ENCODE measurements at places on chromosomes 6 and 20.

DNA sequence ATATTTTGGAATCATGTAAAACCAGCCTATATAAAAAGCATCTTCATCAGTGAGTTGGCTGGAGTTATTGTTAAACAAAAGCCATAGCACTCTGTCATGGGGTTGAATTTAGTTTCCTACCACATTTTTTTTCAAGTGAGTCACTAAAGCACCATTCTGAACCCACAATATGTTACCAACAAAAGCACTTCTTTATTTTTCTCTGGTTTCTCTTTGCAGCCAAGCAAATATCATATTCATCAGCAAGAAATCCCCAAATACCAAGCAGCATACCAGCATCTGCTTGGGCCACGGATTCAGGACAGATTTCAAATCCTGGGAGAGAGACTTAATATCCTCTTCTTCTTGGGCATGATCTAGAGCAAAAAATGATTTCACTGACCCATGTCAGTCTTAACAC is 441.4 kb downstream of the BCKDHB start:
- peak; percentile 83 for DNase-seq

GRCh38 chr6:36621371-36621855 is 27.3 kb downstream of the SRSF3 start:
- DNase-seq, result no peak

GRCh38 chr6:109255946-109256640 is 126.2 kb downstream of the CD164 start:
- no peak for DNase-seq

DNA sequence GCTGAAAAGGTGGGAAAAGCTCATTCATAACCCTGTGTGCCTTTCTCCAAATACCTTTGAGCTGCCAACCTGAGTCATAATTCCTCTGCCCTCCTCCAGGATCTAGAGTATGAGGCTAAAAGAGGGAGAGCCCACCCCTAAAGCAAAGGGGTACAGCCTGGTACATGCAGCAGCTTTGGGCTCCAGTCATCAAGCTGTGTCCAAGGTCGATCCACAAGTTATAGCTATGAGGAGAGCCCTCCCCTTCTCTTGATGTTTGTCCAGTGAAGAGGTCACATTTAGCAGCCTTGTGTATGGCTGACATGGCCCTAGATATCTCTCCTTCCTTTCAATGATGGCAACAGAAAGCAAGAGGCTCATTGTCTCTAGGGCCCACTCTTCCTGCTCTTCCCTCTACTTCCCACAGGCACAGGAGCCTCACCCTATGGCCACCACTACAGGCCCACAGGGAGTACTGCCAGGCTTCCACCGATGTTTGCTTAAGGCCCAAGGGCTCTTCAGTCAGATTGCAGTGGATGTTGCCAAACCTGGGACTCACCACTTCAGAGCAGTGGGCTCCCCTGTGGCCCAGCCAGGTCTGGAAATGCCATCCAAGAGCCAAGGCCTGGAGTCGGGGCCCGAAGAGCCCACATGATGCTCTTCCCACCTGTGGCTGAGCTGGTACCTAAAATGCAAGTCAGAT is 176.8 kb downstream of the CD83 start:
- no peak for DNase-seq

- no peak for DNase-seq
Observed at GRCh38 chr6:136753624-136754023, 38.7 kb downstream of the MAP3K5 start.

DNA sequence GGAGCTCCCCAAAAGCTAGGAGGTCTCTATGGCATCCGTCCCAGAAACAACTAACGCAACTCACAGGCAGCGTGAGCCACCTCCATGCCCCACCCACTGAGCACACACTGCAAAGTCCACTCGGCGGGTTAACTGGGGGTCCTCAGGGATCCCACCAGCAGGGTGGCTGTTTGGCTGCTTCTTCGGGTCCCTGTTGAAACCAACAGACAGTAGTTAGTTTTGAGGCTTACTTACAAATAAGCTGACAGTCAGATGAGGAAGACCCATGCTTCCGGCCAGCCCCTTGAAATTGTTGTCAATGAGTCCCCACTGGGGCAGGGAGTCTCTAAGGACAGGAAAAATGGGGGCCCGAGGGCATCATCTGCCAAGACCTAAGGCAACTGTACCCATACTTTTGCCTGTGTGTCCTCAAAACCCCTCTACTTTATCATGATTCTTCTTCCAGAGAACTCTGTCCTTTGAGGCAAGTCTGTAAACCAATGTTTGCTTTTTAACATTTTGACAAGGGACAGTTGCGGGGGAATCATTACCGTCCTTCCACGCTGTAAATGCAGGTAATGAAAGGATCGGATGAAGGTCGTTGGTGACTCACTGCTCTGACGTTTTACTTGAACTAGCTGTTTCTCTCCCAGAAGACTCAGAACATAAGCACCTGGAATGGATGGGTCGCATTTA is 2.2 kb upstream of the PCK1 start:
- DNase-seq, result no peak

DNA sequence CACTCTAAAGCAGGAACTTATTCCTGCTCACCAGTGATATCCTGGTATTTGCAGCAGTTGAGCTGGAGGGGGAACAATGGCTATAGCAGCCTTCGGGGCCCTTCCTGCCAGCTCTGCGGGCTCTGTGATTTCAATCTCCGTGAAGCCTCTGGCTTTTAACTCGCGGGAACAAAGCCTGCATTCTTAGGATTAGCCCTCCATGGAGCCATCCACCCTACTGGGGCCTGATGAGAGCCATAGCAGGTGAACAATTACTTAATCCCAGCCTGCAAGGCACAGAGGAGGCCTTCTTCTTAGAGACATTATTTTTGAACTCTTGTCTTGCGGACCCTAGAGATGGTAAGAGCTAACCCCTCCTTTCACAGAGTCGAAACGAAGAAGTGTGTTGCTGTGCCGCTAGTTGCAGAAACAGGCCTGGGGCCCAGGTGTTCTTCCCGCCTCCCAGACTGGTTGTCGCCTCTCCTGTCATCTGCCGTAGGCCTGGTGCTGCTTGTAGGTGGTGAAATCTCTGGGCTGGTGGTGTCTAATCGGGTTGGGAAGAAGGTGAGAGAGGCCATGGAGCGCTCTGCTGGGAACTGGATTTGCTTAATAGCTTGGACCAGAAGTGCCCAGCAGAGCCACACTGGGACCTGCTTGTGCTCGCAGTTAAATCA is 9.7 kb downstream of the GHRH start:
- DNase-seq, result no peak

DNA sequence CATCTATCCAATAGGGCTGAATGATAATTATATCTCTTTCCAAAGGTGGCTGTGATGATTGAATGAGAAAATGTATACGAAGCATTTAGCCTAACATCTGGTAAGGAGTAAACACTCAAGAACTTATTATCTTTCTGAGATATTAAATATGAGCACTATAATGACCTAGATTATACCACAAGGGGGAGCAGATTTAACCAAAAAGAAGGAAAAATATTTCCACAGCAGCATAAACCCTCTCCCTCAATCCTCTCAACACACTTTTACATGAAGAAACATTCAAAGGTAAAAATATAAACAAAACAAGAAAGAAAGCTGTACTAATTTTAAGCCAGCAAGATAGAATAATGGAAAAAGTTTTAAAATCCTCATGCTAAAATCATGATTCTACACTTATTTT is 68.4 kb downstream of the SHPRH start:
- DNase-seq, result no peak

DNA sequence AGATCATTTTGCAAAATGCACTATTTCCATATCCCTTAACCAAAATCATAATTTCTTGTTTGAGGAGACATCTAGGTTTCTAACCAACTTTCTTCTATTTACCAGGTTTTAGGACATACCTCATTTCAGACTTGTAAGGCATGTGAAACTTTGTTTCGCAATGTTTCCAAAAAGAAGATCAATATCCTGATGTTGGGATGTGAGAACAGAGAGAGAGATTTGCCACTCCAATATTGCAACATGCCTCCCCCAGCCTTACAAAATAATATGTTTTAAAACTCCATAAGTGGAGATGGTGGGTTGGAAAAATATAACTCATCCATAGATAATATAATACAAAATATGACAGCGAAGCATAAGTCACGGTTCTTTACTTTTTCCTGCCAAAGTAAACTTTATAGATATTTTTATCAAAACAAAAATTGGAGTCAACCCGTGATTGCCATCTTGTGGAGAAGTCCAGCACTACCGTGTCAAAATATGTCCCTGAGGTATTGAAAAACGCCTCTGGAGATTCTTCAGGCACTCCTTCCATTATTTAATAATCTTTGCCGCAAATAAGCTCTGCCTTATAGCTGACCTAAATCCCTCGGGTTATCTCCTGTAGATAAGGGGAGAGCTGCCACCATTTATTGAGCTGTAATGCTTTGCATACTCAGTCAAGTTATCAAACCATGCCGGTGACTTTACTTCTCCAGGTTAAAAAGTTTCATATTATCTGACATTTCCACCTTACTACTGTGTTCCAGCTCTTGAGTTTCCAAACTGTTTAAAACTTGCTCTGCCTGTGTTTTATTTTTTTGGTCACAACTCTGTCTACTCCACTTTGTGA is 534.2 kb downstream of the HACE1 start:
- DNase-seq, result peak; percentile 20

DNA sequence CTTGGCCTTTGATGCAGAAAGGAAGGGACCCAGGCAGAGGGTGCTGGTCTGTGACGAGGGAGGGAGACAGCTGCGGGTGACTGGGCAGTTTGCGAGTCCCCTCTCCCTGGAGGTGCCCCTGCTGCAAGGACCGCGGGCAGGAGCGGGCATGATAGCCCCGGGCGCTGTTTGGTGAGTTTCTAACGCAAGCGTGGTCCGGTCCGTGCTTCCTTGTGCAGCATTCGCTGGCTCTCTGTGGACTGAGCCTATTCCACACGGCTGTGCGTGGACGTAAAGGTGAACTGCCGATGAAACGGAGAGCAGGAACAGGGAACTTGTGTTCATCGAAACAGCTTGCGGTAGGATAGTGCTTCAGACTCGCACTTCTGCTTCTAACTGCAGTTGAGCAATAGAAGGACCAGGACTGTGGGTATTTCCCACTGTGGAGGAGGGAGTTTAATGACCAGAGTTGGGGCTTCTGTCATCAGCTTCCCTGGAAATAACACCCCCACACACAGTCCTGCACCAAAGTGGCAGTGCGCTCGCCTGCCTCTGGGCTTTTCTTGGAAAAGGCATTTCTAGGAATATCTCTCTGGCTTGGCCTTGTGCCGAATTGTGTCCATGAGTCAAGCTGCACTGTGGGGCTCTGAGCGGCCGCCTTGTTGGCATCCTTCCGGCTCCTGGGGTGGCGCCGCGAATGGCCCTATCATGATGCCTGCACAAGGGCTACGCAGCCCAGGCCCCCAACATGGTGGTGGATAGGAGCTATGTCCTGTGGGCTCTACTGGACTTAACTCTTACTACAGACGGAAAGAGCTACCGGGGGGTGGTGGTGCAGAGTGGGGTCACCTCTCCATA is 48.9 kb downstream of the DUSP22 start:
- no peak for DNase-seq

DNA sequence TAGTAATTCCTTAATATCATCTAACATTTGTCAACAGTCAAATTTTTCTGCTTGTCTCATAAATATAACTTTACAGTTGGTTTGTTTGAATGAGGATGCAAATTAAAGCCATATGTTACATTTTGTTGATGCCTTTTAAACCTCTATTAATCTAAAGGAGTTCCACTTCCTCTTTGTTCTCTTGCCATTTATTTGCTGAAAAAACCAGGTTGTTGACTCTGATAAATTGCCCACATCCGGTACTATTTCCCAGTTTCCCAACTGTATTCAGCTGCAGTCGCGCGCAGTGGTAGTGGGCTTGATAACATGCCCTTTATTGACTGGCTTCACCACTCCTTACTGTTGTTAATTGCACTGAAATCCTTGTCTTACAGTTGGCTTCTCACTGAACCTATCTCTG is 32.8 kb upstream of the SIRPB2 start:
- DNase-seq, result peak; percentile 43

GRCh38 chr20:25269057-25269832 is 21.4 kb downstream of the PYGB start:
- no peak for DNase-seq

DNA sequence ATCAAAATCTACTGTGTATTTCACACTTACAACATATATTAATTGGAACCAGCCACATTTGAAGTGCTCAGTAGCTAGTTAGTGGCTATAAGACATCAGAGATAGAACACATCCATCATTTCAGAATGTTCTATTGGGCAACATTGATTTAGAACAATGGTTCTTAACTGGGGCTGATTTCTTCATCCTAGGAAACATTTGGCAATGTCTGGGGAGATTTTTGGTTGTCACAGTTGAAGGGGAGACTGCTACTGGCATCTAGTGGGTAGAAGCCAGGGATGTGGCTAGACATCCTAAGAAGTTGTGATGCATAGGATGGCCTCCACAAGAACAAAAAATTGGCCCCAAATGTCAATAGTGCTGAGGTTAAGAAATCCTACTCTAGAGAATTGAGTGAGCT is 132.5 kb downstream of the OLIG3 start:
- no peak for DNase-seq

DNA sequence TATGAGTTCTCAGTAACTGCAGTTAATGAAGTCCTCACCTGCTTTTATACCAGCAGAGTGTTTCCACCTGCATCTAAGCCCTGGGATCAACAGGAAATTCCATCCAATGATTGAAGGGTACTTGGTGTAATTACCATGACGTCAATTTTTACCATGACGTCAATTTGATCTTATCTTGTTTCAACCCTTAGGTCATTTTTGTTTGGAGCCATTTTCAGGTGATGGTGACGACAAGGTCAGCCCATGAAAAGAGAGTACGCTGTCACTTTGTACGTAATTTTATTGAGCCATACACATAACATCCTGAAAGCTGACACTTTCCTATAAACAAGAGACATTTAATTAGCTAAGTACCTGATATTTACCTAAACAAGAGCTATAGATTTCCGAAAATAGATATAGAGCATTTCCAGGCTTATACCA is at the start of gene CGA:
Gene CGA (minus strand): TSS at position 20 of the 423 bp plus-strand sequence. CDS start 6,906 bp downstream, outside the sequence.
- DNase-seq, result peak; percentile 49

- no peak for DNase-seq
Observed at GRCh38 chr6:118875672-118876071, 18.3 kb upstream of the ASF1A start.

- peak; percentile 20 for DNase-seq
Observed at GRCh38 chr6:166999884-167000253, 672 bp downstream of the CEP43 start.

DNA sequence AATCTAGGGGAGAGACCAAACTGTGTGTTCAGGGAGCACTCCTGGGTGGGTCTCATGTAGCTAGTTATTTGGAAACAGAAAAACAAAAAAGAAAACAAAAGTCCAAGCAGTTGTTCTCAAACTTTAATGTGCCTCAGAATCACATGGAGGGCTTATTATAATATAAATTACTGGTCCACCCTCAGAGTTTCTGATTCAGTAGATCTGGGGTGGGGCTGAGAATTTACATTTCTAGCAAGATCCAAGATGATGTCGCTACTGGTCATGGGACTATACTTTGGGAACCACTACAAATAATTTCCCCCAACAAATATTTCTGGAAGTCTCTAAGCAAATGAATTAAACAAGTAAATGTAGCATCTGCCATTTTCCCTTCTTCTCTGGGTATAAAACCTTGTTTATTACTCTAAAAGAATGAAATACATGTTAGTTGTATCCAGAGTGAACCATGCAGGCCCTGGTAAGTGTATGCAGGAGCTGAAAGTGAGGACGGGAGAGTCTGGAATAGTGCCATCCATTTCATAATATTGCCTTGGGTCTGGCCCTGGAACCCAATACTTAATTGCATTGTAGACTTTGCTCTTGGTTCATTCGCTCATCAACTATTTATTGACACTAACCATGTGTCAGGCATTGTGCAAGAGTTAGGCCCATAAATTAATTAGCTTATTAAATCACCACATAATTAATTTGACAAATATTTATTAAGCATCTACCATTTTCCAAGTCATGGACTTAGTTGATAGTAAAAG is 490.8 kb downstream of the EPM2A start:
- DNase-seq, result no peak

All from M059J (cell line).